ENCODE measurements at places on chromosomes 16 and 17.

DNA sequence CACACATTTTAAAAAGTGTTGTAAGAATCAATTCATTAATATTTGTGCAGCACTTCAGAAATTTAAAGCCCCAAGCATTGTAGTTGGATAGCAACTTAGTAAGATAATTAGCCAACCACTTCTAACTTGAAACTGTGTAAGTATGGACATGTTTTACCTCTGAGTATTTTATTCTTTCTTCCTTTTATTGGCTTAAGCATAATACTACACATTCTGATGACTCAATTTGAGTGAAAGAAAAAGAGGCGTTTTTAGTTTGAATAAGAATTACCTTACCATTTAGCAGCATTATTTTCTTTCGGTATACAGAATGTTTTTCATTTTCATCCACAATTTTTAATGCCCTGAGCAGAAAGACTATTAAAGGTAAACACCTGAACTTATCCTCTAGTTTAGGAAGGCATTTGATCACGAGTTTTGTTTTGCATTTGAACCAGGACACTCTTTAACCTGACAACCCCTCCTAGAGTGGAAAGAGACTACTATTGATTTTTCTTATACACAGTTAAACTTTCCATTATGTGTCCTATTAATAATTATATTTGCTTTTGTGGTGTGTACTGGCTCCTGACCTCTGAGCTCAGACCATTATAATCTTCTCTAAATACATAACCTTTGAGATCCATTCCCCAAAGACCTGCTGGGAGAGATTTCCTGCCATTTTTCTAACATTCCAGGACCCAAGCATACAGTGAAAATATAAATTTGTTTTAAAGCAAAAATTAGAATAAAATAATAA, 9.2 kb downstream of the NACA2 start:
- no peak for DNase-seq

DNA sequence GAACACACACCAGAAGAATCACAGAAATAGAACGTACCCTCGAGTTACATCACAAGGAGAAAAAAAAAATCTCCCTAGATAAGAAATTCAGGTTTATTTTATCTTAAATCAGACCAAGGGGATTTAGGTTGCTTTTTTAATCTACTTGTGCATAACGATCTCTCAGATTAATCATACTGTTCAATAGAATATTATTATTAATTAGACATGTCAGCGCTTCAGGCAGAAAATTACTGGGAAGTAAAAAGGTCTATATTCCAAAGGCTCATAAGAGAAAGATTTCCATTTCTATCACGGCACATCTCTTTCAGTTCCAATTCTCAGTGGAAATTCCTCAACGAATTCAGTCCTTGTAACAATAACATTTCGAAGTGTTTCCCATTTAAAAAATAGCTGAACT, 77.7 kb upstream of the PSMD7 start:
- no peak for DNase-seq

- DNase-seq = no peak
Measured at GRCh38 chr17:51500454-51500853, 240.1 kb downstream of the UTP18 start.

- DNase-seq = peak; percentile 53
Measured at GRCh38 chr17:8041249-8041928, 2.5 kb downstream of the ALOX15B start.

DNA sequence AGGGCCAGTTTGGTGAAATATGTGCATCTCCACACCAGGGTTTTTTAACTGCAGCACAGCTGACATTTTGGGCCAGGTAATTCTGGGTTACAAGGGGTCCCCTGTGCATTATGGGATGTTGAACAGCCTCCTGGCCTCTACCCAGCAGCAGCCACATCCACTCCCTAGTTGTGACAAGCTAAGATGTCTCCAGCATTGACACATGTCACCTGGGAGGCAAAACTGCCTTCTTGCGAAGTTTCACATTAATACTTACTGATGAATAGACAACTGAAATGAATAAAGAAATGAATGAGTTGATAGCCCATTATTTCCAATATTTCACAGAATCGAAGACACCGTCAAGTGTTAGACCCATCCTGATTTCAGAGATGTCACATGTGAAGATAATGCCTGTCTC, 383.7 kb downstream of the CPPED1 start:
- DNase-seq = no peak

- DNase-seq = no peak
Measured at GRCh38 chr16:2211923-2212347, 1.3 kb upstream of the BRICD5 start.

- DNase-seq = no peak
Measured at GRCh38 chr17:45342871-45343526, 26.2 kb upstream of the MAP3K14 start.

DNA sequence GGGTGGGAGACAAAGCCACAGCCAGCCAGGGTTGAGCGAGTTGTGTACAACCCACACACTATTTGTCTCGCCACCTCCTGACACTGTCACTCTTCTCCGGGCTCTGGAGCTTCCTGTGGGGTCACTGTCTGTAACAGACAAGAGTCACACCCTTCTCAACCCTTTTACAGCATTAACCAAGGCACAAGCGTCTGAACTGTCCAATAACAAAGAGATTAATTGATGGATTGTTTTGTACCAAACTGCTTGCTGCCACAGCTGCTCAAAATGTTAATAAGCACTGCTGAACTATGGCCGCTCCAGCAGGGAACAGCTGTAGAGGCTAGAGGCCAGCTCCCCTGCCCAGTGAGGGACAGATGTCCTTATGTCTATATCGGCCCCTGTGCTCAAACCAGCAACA, 25.2 kb upstream of the HYDIN start:
- DNase-seq = no peak

GRCh38 chr16:89436366-89436765, 54.0 kb downstream of the ANKRD11 start:
- no peak for DNase-seq

GRCh38 chr17:12136243-12136642, 115.6 kb downstream of the MAP2K4 start:
- no peak for DNase-seq
